ENCODE measurements at places on chromosomes 3 and 15.

DNA sequence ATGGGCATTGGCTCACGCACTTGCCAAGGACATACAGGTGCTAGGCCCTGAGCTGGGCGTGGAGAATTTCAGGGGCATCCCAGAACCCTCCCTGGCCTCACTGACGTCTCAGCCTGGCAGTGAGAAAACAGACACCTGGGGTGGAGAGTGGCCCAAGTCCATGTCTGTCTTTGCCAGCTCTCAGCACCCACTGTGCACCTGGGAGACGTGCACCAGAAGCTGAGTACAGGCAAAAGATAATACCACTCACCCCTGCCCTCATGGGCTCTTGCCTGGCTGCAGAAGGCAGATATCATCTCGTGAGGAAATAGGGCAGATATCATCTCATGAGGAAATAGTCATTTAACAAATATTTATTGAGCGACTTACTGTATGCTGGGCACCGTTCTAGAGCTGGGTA, 8.0 kb downstream of the LOXL1 start:
- no peak for DNase-seq

- no peak for DNase-seq
These were observed 399.3 kb upstream of the RGMA start for GRCh38 chr15:93488296-93488713.

GRCh38 chr15:50675535-50676144, 11.0 kb downstream of the TRPM7 start:
- no peak for DNase-seq

DNA sequence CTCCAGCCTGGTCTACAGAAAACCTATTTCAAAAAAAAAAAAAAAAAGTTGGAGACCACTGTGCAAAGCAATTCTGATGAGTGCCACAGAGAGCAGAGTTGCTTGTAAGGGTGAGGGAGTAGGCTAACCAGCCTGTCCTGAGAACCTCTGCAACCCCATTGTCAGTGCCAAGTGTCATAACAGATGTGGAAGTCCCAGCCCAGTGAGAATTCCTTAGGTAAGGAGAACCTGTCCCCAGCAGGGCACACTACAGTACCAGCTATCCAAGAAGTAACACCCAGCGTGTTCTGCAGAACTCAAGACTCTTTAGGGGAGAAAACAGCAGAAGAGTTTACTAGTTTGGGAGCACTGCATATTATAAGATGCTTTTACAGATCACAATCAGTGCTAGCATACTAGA, 156.3 kb downstream of the LIPC start:
- no peak for DNase-seq

DNA sequence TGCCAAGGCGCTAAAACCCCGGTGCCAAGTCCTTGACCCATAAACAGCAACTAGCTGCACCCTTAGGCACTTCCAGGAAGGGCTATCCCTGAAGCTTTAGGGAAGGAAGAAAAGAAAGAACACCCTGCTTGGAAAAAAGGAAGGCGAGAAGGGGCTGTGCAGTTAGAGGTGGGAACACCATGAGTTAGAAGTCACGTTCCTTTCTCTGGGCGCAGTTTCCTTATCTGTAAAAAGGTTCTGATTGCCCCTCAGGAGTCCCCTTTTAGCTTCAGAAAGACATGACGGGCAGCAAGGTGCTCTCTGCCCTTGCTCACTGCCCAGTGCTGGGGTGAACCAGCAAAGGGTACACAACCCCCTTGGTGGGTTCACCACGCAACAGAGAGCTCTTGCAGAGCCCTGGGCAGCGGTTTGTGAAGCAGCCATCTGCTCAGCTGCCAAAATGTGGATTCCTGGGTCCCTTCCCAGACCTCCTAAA, 798 bp downstream of the GCHFR start:
- no peak for DNase-seq

DNA sequence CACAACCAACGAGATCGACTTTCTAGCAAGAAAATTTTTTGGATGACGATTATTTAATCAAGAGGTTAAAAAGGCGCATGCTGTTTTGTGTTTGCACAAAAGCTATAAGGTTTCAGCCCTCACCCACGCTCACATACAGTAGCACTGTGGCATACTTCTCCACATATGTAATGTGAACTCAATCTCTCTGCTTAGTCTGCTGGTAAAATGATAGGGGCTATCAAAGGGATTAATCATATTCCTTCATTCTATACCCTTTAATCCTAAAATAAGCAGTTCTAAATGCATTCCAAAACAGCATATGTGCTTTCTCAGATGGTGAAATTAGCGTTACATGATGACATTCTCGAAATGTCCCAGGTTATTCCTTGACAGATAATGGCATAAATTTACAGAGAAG, 196.9 kb upstream of the PRICKLE2 start:
- no peak for DNase-seq

DNA sequence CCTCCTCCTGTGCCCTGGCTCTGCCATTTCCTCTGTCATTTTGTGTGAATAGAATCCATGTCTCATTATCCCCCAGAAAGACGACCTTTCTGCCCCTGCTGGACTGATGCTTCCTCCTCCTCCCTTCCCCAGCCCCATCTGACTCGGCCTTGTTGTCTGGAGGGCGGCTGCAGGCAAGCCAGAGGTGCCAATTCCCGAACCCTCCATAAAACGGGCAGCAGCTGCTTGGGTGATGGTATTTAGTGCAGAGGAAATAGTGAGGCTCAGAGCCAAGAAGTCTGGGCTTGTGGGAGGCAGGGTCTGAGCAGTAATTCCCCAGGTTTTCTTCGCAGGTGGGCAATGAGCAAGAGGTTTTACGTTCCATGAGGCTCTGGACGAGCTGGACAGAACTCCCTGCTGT, 71.2 kb downstream of the ITGA11 start:
- DNase-seq, result no peak

DNA sequence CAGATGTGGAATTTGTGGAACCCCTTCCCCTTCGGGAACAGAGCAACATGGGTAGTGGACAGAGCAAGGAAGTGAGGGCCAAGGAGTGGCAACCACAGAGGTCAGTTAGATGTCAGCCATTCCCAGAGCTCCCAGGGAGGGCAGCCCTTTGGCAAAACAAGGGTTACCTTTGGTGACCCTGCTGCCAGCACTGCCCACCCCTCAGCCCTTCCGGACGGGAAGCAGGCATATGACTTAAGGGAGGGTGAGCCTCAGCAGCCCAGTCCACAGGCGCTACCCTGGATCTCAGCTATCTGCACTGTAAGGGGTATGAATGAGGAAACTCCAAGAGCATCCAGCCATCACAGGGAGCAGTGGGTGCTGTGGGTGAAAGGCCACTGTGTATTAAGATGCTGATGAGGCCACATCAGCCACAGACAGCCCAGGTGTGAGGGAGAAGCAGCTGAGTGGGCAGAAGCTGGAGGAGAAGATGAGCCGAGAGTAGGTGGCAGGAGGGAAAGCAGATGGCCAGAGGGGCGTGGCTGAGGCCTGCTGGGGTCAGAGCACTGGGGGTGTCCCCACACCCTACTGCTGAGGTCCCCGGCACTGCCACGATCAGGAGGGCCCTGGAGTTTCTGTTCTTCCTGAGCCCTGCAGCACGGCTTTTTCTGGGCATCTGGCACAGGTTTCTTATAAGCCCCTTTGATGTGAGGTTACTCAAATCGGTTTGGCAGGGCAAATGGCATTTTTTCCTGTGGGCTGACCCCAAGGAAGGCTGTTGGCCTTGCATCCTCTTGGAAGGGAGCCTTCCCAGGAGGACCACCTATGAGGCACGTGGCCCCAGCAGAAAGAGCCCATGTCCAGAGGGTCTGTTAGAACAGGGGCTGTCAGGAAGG, 6.2 kb downstream of the PLA2G4D start:
- no peak for DNase-seq

DNA sequence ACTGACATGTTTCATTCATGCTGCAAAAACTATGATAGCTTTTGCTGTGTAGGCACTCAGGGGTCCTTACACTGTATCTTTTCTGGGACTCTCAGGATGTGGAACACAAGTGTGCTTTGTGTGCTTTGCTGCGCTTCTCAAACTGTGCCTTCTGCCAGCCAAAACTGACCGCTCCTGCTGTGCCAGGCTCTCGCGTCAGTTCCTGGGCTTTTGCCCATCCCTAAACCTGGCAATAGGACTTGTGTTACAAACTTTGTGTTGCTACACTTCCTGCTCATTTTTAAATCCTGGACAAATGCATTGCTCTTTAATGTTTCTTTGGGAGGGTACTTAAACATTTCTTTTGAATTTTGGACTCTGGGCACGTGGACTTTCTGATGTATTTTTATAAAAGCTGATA, 60.3 kb downstream of the DIPK2A start:
- DNase-seq, result no peak

DNA sequence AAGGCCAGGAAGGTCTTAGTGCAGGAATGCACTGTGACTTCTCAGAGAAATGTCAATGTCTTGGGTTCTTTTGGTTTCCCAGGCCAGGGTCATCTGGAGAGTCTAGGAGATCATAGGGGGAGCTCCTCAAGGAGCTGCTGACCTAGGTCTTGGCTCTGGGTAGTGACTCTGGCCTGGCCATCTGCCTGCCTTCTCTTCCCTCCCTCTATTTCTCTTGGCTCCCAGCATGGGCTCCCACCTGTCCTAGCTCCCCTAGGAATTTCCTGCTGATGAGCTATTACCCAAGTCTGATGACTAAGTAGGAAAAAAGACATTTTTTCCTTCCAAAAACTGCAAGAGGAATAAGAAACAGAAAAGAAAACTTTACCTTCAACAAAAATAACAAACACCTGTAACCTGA, 57.4 kb downstream of the BSN start:
- DNase-seq, result no peak

- DNase-seq, result no peak
These were observed 72.6 kb upstream of the CTXND1 start for GRCh38 chr15:80324545-80325080.

DNA sequence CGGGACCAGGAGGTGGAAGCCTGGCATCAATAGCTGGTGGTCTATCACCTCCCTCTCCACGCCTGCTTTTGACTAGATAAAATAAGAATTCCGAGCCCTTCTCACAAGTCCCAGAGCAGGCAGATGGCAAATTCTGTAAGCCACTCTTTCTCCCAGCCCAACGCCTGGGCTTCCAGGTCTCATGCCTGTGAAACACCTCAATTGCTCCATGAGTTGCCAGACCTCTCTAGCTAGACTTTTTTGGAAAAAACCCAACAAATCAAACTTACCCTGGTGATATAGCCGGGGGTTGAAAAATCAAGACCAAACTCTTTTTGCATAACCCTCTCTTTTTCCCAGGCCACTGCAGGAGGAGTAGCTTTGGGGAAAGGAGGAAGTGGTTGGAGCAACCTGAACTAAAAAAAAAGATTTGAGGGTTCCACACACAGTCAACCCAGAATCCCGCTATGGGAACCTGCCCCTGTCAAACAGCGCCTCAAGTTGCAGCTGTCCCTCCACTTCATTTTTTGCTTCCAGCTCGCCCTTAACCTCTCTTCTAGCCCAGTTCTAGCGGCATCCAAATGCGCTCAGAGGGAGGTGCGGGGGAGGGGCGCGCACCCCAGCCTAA, 7.0 kb downstream of the BHLHE40 start:
- DNase-seq, result no peak

DNA sequence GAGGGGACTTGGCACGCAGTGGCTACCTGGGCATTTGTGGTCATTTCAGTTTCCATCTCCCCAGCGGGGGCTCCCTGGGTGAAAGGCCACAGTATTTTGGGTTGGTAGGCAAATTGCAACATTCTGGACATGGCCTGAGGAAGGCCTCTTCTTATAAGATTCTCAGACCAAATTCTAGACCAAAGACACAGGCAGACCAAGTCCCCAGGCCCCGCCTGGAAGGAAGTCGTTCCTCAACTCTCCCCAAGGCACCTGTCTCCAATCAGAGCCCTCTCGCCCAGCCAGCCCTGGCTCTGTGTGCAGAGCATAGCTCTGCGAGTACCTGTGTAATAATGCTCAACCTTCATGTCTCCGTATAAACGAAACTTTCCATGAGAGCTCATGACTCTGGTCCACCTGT, 53.1 kb downstream of the GRIP2 start:
- no peak for DNase-seq

- DNase-seq, result no peak
These were observed 14.5 kb upstream of the ABTB1 start for GRCh38 chr3:127658234-127658633.

DNA sequence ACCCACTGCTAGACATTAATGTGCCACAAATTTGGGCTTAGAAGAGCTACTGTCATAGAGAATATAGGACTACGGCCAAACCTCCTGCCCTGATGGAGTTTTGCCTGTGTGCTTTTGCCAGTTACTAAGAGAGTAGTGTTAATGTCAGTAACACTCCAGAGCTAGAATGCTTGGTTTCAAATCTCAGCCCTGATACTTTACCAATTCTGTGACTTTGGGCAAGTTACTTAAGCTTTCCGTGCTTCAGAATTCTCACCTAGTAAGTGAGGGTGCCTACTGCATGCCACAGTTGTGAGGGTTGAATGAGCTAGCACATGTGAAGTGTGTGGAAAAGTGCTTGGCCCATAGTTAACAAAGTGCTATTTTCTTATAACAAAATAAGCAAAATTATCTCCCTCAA, 10.9 kb upstream of the ITGA11 start:
- no peak for DNase-seq

DNA sequence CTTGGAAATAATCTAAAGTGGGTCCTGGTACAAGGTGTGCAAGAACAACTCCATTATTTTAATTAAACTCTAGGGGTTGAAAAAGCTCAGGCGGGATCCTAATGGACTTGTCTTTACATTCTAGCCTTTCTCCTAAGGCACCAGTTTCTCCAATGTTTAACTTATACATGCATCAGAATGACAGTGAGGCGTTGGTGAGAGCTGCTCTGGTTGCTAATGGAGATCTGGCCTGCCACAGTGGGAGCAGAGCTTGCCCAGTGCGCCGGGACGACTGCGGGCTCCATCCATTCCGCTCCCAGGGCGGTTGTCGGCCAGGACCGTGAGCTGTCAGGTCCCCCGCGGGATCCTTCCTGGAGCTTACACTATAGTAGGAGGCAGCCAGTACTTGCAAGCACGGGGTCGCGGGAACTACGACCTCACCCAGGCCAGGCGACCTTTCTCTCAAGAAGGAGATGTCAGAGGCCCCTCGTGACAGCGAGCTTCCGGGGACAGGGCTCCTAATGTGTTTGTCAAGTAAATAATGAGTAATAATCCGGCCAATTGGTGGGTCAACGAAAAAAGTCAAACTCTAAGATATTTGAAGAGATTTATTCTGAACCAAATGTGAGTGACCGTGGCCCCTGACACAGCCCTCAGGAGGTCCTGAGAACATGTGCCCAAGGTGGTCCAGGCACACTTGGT, 991 bp upstream of the HIGD1A start:
- no peak for DNase-seq

DNA sequence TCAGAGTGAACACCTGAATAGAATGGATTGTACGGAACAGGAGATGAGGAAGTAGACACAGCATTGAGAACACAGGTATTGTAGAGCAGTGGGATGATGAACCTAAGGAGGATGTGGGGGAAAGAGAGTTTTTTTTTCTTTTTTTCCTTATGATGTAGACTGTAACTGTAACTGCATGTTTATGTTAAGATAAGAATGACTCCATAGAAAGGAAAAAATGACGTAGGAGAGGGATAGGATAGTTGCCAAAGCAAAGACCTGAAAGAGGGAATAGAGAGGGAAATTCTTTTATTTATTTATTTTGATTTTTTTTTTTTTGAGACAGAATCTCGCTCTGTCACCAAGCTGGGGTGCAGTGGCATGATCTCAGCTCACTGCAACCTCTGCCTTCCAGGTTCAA, 33.2 kb downstream of the APH1B start:
- no peak for DNase-seq

Data from SIG-M5 (cell line).